ENCODE measurements at places on chromosomes 11 and 22. TPM values are rescaled to one million over a fixed set of nuclear protein-coding genes. Genes with fewer than 3 reads are reported as not detected.
A peak's percentile ranks its signal among the peaks of the same experiment; 100 is the strongest.

The C11orf16 gene
- not detected for total RNA-seq

The SMTNL1 gene
- total RNA-seq: not detected

The PRR14L gene
- 17.4 TPM for total RNA-seq

The FAM227A gene
- total RNA-seq: 0.26 TPM

The KLHL35 gene
- 1.0 TPM for total RNA-seq

The P2RY6 gene
- total RNA-seq: 0.26 TPM

DNA sequence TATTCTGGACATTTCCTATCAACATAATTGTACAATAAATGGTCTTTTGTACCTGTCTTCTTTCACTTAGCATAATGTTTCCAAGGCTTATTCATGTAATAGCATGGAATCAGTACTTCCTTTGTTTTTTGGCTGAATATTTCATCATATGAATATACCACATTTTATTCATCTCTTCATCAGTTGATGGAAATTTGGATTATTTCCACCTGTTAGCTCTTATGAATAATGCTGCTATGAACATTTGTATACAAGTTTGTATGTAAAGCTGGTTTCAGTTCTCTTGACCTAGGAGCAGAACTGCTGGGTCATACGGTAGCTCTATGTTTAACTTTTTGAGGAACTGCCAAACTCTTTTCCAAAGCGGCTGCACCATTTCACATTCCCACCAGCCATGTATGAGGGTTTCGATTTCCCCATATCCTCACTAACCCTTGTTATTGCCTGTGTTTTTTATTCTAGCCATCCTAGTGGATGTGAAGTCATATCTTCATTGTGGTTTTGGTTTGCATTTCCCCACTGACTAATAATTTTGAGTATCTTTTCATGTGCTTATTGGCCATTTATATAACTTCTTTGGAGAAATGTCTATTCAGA is 20.9 kb downstream of the EXT2 start:
- DNase-seq: no peak

- no peak for DNase-seq
Measured at GRCh38 chr22:43118024-43118849, 7.7 kb downstream of the BIK start.

DNA sequence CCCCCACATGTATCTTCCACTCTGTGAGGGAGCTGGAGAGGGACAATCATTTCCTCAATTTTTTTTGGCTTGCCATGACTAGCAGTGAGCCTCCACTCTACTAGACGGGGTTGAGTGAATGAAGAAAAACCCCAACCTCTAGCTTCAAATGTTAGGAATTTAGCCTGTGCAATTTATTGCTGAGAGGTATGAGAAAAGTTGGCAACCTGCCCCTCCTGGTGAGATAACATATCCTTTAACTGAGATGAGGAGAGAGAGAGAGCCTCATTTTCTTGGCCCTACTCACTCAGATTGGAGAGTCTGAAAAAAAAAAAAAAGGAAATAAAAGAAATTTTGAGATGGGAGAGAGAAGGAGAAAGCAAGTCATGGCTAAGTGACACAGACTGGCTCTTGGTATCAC is 218.2 kb upstream of the CARD18 start:
- DNase-seq: peak; percentile 35

DNA sequence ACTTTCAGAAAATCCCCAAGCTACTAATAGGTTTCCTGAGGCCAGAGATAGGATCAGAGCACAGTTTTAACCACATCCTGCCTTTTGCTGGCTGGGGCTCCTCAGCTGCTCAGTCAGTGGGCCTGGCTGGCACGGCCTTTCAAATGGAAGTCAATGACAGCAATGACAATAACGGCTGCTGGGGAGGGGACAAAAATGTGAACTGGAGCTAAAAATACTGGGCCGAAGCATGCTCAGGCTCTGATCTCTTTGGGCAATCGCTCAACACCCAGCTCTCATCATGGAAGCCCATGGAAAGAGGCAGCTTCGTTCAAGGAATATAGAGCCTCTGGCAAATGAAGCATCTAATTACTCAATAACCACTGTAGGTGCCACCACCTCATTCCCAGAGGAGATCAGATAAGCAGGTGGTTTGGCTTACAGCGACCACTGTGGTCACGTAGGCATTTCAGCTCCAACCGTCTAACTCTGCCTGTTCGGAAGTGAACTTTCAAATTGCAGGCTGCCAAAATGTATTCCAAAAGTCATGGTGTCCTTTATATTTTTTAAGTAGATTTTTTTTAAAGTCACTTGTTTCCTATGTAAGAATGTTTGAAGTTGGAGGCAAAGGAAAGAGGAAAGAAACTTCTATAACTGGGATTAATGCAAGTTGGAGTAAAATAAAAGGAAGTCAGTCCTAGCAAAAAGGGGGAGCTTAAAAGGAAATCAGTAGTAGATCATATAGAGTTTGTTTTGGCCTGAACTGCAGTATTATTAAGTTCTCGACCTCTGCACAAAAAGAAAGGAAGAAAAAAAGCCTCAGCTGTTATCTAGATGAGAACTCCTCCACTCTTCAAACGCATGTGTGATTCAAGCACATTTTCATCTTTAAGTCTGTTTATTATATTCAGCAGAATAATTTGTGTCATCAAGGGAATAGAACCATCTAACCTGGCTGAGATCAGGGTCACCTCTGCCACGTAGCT is 14.1 kb downstream of the WT1 start:
- no peak for DNase-seq

GRCh38 chr11:17812865-17813187 is 78.2 kb downstream of the KCNC1 start:
- no peak for DNase-seq

DNA sequence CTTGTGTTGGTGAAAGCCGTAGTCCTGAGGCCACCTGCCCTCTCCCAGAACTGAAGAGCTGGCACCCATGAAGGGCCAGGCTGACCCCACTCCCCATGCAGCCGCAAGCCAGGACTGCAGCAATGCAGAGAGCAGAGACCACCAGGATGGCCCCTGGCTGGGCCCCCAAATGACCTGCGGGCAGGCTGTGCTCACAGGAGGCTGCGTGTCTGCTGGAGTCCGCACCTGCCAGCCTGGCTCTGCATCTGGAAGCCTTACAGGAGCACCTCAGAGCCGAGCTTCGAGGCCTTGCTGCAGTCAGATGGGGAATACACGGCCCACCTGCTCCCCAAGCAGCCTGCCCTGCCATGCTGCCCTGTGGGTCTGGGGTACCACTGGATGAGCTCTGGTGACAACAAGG is 1336.8 kb downstream of the TBC1D22A start:
- DNase-seq: no peak

- no peak for DNase-seq
Measured at GRCh38 chr22:48740731-48741405, 1086.8 kb downstream of the BRD1 start.

GRCh38 chr22:23826510-23827350 is 12.1 kb downstream of the DERL3 start:
- no peak for DNase-seq

GRCh38 chr11:75625991-75626888 is 42.6 kb downstream of the MAP6 start:
- peak; percentile 80 for DNase-seq

- DNase-seq: no peak
Measured at GRCh38 chr11:103683576-103683975, 352.9 kb upstream of the DDI1 start.

DNA sequence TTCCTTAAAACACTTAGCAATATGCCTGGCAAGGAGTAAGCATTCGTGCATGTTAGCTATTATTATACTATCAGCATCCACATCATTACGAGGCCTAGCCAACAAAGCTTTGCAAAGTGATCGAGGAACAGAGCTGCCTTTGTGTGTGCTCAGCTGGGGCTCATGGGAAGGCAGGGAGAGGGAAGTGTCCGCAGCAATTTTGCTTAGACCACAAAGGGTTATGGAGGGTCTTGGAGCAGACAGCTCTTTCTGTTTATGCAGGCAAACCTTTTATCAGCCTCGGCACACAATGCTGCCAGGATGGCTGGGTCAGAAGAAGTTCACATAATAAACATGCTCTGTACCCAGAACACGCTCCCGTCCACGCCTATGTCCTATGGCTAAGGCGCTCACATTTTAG is 10.9 kb upstream of the DKK3 start:
- no peak for DNase-seq

DNA sequence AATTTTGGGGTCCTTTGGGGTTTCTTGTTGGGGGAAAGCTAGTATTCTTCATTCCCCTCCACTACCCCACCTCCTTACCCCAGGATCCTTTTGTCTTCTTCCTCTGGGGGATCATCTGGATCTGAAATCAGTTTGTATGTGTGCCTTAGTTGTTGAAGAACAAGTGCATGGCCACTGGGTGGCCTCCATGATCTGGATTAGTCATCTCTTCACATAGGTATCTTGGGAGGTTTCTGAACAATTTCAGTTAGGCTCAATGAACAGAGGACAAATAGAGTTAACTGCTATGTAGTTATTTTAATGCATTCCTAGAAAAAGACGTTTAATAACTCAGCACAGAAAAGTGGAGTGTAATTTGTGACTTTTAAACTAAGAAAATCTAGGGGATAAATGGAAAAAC is 7.1 kb upstream of the VWA5A start:
- DNase-seq: peak; percentile 53

DNA sequence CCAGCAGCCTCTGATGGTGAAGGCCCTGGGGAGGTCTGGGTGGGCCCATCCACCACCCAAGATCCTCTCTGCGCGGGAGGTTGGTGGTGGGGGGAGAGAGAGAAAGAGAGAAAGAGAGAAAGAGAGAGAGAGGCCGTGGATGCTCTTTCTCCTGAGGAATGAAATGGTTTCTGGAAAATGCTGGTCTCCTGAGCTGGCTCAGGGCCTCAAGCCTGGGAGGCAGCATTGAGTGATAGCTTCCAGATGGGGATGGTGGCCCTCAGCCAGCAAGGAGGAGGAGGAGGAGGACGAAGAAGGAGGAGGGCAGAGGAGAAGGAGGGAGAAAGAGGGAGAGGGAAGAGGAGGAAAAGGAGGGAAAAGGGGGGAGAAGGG is 4.6 kb downstream of the TSPAN32 start:
- no peak for DNase-seq

DNA sequence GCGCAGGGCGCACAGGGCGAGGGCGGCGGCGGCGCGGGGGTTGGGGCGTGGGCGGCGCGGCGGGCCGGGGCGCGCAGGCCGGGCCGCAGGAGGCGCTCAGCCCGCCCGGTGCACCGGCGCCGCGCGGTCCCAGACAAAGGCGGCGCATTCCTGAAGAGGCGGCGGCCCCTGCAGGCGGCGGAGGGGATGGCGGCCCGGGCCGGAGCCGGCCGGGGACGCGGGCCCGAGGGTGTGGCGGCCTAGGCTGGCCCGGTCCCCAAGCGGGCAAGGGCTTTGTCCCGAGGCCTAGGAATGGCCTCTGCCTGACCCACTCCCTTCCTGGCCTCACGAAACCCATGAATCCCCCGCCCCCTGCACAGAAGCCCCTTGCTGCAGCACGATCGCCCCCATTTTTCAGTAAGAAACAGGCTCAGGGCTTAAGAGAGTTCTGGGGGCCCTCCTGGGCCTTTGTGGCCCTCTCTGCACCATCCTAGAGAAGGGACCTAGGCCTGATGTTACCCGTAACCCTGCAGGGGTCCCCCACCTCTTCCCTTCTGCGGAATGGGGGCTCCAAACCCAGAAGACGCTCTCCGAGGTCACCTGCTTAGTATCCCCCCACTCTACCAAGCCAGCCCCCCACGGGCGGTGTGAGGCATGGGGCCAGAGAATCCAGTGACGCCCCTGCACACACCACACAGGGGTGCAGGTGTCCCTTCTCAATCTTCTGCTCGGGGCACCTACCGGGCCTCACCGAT is at the start of gene RTN4R:
RTN4R (minus strand) TSS at position 40 of the 734 bp plus-strand sequence. CDS start 226 bp downstream, outside the sequence.
- DNase-seq: peak; percentile 6

GRCh38 chr11:14310679-14311078 is 48.3 kb downstream of the RRAS2 start:
- DNase-seq: no peak

DNA sequence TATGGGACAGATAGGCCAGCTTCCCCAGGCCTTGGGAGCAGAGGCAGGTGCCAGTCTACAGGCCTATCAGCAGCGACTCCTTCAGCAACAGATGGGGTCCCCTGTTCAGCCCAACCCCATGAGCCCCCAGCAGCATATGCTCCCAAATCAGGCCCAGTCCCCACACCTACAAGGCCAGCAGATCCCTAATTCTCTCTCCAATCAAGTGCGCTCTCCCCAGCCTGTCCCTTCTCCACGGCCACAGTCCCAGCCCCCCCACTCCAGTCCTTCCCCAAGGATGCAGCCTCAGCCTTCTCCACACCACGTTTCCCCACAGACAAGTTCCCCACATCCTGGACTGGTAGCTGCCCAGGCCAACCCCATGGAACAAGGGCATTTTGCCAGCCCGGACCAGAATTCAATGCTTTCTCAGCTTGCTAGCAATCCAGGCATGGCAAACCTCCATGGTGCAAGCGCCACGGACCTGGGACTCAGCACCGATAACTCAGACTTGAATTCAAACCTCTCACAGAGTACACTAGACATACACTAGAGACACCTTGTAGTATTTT is 26.6 kb upstream of the L3MBTL2 start:
- DNase-seq: no peak

GRCh38 chr11:75810637-75811390 is 4.2 kb upstream of the UVRAG start:
- no peak for DNase-seq

DNA sequence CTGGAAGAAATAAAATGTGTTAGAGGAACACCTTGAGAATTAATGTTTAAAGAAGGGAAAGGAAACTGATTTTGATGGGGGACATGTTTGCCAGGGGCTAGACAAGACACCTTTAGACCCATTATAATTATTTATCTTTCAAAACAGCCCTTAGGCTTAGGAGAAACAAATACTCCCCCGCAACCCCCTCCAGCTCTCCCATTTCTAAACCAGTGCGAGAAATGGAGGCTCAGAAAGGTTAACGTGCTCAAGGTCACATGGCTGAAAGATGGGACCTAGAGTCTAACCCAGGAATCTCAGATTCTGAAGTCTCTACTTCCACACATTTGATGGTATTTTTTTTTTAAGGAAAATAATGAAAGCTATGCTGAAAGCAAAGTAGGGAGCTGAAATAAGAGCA is 18.0 kb downstream of the EHF start:
- no peak for DNase-seq

- no peak for DNase-seq
Measured at GRCh38 chr11:45659818-45660160, 5.6 kb downstream of the CHST1 start.

DNA sequence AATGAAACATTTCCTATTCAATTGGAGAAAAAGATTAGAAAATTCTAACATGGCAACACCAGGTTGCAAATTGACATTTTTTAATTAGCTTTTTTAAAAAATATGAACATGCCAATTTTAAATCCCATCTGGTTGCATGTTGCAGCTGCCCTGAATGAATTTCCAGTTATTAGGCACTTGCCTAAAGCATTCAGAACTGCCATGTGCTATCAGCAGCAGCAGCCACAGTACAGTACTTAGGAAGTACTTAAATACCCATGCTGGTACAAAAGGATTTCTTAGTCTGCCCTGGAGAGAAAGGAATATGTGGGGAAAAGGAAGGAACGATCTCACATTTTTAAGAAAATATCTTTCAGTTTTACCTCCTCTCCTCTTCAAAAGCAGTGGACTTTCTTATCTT is 46.2 kb downstream of the FAM168A start:
- no peak for DNase-seq

DNA sequence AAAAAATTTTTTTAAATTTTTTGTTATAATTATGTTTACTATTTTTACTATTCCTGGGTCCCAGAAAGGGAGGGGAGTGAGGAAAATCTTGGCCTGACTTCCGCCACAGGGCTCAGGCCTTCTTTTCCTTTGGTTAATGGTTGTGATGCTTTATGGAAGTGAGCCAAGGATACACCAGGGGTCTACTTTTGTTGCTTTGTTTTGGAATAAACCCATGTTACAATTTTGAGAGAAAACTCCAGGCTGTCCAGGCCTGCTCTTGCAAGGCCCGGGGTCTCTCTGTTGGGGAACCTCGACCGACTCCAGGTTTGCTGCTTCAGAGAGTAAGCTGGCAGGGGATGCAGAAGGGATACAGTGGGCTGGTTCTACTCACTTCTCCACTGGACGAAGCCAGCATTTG is 84.7 kb downstream of the ABTB2 start:
- DNase-seq: no peak
